ENCODE measurements at places on chromosomes 2 and 18.

DNA sequence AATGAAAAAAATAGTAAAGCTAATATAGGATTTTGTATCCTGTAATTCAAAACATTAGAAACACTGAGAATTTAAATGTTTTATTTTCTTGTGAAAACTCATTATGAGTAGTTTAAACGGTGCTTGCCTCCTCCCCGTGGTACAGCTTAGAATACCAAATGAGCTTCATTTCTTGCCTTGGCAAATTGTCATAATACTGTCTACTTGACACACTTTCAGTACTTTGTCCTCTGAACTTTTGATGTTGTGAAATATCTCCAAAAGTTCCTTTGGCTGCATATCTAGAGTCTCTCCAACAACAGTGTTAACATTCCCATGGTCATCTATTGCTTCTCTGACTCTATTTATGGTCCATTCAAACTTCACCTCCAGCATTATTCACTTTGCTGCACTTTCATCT, 61.9 kb upstream of the EPB41L5 start:
- DNase-seq: no peak

DNA sequence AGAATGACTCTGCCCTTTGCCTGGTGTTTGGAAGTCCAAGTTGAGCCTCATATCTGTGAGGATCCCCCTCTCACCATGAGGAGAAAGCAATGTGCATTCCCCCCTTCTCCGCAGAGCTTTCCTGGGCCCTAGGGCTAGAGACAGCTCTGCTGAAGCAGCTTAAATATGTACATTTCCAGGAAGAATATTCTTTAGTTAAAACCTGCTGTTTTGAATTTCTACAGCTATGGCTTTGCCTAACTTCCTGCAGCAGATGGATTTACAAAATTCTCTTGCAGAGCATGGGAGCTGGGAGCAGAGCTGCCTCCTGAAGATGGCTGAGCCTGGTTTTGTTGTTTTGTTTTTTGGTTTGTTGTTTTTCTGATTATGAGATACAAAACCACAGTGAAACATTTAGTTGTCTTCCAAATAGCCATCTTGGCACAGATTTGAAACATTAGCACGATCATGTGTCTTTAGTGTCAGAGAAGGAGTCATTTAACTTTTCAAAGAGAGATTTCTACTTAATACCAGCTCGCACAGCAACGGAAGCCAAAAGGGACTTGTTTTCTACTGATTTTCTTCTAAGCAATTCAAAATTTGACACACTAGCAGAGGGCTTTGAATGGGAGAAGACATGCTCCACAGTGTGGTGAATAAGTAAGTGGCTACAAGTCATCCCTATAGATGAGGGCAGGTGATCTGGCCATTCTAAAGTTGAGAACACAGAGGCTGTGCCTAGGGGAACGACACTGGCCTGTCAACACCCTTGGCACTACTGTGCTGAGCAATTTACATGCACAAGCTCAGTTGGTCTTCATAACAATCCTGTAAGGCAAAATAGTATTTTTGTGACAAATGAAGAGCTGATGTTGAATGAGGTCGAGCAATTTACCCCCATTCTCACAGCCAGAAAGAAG, 222.6 kb downstream of the MREG start:
- no peak for DNase-seq

GRCh38 chr2:171855401-171855800, 38.6 kb downstream of the SLC25A12 start:
- no peak for DNase-seq

DNA sequence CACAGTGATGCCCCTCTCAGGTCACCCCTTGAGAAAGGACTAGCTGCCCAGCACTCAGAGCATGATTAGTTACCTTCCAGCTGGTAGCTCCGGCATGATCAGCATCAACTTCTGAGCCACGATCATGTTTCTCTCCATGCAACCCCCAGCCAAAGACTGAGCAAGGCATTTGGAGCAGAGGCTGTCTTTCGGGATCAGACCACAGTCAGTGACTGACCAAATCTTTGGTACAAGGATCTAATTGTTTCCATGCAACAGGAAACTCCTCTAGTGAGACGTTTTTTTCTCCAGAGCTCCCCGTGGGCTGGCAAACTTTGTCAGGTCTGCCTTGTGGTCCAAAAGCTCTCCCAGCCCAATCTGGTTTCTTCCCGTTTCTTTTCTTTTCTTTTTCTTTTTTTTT, 244.3 kb downstream of the METTL4 start:
- no peak for DNase-seq

DNA sequence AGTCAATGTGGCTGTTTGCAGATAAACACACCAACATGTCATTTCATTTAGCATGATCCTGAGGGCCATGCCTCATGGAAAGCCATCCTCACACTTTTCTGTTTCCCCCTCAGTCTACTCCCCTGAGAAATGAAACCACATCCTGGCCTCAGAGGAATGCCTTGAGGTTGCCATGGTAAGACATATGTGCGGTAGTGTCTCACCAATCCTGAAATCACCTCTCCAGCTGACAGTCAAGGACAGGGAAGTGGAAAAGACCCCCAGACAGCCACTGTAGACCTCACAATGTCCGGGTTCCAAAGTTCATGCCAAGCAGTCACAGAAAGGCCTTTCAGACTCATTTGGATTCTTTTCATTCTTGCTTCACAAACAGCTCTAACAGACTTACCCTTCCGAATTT, 175.2 kb upstream of the PKDCC start:
- no peak for DNase-seq

- no peak for DNase-seq
Observed at GRCh38 chr2:69208023-69208595, 178.9 kb downstream of the GFPT1 start.

DNA sequence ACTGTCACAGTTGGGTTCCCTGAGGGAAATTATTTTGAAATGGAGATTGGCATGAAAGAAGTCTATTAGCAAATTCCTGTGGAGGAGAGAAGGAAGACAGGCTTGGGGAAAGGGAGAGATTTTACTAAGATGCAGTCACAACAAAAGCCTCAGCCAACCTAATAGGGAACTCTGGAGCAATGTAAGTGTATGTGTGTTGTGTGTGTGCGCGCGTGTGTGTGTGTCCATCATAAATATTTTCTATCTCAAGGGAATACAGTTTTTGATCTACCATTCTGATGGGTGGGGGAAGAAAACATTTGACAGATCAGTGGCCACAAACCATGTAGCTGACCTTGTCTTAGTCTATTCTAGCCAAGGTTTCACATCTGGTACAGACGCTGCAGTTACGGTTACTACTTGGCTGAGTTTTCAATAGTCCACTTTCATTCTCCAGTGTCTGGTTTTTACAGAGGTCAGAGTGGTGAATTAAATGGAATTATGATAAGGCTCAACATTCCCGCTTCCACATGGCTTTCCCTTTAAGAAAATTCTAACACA, 72.6 kb downstream of the MREG start:
- DNase-seq: no peak

GRCh38 chr18:7164323-7165004, 46.9 kb upstream of the LAMA1 start:
- no peak for DNase-seq

- no peak for DNase-seq
Observed at GRCh38 chr2:53021828-53022227, 745.8 kb upstream of the CHAC2 start.

DNA sequence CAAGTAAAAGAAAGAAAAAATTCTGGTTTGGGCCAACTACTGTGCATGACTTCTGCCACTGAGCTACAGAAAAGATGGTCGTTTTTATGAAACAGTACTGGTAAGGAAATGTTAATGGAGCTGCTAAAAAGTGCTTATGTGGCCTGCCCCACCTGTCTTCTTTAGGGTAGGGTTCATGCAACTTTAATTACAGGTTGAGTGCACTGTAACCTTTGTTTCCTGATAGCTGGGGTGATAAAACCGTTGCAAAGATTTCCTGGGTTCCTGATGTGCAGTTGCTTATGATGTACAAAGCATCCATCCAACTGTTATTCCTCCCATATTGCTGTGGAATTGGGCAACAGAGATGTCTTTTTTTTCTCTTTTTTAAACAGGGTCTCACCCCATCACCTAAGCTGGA, 34.3 kb upstream of the PUM2 start:
- no peak for DNase-seq

Measured in body of pancreas (tissue), 4 donors.